HT-29 (cell line): ENCODE measurements at places on chromosomes 1 and 21. TPM values are rescaled to one million over a fixed set of nuclear protein-coding genes. Genes with fewer than 3 reads are reported as not detected.

- DNase-seq: no peak
Measured at GRCh38 chr1:117094841-117095604, 26.5 kb downstream of the TRIM45 start.

DNA sequence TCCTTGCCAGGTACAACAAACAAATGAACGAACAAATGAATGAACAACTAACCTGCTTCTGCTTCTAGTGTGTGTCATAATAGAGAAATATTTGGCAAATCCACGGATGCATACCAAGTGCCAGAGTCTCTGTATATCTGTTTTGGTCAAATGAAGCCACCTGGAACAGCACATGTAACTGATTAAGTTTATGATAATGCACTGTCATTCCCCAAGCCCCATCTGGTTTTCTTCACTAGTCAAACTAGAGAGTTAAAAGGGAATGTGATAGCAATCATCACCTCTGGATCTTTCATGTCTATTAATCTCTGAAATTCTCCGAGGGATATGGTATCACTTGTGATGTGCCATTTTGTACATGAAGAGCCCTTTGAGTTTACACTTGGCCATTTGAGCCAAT, 21.0 kb upstream of the SCAF4 start:
- DNase-seq: no peak

GRCh38 chr1:114507513-114507912, 3.5 kb downstream of the TRIM33 start:
- DNase-seq: no peak

The SLAMF8 gene
- total RNA-seq: not detected in 2 replicates

GRCh38 chr1:8941906-8942305, 3.8 kb upstream of the CA6 start:
- DNase-seq: peak; percentile 12

The SPATA6 gene
- total RNA-seq: 0.29 and 2.1 TPM in 2 replicates

GRCh38 chr1:226737819-226738420, 1.2 kb downstream of the ITPKB start:
- DNase-seq: peak; percentile 60

GRCh38 chr1:35371506-35371905, 103.0 kb downstream of the ZMYM4 start:
- DNase-seq: no peak

The ELAVL4 gene
- total RNA-seq: not detected in 2 replicates

The TBX15 gene
- 0.03 TPM in 1 of 2 replicates, not detected in the other for total RNA-seq

DNA sequence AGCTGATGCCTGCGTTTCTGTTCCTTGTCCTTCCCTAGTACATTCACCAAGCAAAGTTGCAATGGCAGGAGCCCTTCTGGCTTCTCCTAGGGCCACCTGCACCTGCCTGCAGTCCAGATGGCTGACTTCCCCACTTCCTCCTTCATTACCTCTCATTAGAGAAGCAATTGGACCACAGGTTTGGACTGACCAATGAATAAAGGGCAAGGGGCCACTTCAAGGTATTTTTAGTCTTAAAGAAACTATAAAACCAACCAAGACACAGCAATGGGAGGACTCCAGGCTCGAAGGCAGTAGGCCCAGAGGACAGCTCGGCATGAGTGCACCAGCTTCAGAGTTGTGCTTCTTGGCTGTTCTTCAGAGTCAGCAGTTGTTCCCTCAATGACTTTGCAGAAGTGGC, 60.8 kb upstream of the ROR1 start:
- DNase-seq: no peak

- DNase-seq: no peak
Measured at GRCh38 chr1:39195166-39196111, 9.1 kb upstream of the MACF1 start.

DNA sequence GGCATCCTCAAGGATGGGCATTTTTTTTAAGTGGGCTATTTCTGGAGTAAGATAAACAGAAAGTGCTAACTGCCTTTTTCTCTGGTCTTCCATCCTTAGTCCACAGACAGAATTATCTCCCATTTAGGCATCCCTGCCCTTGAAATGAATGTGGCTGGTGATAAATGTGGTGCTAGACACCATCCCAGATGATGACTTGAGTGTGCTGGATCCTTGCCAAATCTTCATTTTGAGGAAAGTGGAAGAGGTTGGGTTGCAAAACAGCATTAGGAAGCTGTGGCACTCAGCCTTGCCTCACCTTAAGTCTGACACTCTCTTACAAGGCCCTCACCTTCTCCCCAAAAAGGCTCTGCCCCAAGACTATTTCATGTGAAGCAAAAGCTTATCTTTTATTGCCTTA, 19.2 kb downstream of the MAB21L3 start:
- DNase-seq: no peak

The TEX38 gene
- 0.20 TPM in 1 of 2 replicates, not detected in the other for total RNA-seq

The OPRD1 gene
- under 0.01 and 0.03 TPM in 2 replicates for total RNA-seq

DNA sequence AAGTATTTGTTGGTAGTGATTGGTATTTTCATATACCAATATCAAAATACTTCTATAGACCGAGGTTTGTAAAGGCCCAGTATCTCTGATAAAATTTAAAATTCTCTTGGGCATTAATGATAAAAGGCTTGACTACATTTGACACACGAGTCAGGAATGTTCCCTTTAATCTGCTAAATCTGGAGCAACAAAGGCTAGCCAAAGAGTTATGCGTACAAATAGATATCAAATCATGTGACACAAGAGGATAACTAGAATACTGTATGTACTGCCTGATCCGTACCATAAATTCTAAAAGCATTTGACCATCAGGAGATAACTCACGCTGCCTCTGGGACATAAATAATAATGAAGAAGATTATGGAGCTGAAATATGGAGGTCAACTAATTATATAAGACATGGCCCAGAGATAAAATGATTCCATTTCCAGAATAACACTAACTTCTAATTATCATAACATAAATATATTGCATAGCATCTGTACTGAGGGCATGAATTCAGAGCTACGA, 64.2 kb upstream of the SH3GLB1 start:
- no peak for DNase-seq

- DNase-seq: peak; percentile 7
Measured at GRCh38 chr1:77134359-77134758, 84.9 kb downstream of the PIGK start.

DNA sequence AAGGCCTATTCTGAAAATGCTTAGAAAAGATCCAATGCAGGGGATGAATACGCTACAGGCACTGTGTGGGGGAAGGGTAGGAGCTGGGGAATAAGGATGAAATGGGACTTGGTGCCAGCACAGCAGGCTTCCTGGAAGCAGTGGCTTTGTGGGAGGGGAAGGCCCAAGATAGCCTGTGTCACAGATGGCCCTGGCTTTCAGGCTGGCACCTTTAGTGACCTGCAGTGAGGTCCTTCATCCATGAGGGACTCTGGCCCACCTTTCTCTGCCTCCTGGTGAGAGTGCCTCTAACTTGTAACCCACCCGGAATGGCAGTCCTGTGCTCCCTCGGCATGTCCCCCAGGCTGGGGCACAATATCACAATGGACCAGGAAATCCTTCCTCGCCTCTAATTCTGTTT, 919 bp downstream of the CHI3L1 start:
- DNase-seq: no peak

GRCh38 chr1:53316766-53317581, 10.9 kb downstream of the LRP8 start:
- no peak for DNase-seq

- DNase-seq: no peak
Measured at GRCh38 chr1:12296623-12297022, 66.8 kb downstream of the VPS13D start.

GRCh38 chr1:74508449-74508848, 4.0 kb downstream of the LRRC53 start:
- no peak for DNase-seq

The S100A7 gene
- not detected in 2 replicates for total RNA-seq

DNA sequence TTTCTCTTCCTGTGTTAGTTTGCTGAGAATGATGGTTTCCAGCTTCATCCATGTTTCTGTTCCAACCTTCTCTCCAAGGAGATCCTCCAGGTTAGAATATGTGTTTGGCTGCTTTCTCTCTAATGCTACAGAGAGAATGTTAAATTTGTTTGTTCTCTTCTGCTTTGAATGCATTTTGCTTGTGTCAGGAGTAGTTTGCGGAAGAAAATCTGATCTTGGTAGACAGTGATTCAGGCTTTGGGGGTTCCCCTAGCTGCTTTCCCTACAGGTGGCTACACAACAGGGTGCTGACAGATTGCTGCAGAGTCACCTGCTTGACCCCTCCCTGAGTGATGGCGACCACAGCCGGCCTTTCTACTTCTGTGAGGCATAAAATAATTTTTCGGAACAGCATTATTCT, 41.8 kb downstream of the MACO1 start:
- DNase-seq: no peak

GRCh38 chr1:44660176-44660575, 14.1 kb downstream of the TMEM53 start:
- DNase-seq: peak; percentile 21

DNA sequence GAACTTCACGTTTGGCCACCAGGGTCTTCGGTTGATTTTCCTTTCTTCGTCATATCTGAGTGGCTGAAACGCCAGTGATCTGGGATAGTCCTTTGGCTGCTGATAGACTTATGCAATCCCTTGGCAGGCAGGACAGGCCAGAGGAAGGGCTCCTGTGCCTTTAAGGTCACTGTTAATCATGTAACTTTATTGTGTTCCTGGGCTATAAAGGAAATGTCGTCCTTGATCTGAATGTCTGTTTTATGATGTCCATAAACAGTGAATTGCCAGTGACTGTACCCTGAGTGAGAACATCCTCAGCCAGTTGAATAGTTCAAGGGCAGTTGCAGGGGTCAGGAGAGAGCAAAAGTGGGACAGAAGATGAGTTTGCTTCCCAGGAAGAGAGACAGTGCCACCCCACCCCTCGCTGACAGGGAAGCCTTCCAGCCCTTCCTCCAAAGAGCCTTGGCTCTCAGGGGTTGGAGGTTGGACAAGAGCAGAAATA, 68.0 kb downstream of the PDE9A start:
- peak; percentile 19 for DNase-seq

DNA sequence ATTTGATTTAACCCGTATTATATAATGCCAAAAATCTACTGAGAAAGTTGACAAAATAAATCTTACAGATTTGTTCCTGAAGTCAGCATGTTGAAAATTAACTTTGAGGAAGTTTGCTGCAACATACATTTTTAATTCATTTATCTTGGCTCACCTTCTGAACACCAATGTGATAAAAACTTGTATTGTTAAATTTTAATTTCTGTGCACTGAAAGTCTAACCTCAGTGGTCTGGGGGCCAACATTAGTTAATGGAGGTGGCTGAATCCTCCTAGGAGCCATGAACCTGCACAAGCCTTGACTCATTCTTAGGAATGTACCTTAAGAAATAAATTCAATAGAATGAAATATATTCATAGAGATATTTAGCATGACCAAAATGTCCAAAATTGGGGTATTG, 95.3 kb downstream of the ADSS2 start:
- DNase-seq: no peak

DNA sequence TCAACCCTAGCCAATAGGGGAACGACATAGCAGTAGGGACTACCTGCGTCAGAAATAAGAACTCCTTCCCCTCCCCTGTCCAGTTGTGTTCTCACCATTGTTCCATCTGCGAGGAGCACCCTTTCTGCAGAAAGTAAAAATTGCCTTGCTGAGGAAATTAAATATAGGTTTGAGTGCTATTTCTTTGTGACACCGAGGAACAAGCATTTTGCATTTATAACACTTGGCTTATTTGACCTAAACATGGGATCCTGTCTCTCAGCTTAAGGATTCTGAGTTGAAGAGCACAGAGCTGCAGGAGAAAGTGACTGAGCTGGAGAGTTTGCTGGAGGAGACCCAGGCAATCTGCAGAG, 10.7 kb upstream of the SH3BGRL3 start:
- no peak for DNase-seq

The C1QTNF12 gene
- total RNA-seq: 4.1 and 6.0 TPM in 2 replicates

The CATSPERE gene
- not detected in 2 replicates for total RNA-seq

The OSCP1 gene
- total RNA-seq: 1.1 and 2.0 TPM in 2 replicates

- no peak for DNase-seq
Measured at GRCh38 chr21:29788752-29789151, 151.0 kb downstream of the GRIK1 start.

DNA sequence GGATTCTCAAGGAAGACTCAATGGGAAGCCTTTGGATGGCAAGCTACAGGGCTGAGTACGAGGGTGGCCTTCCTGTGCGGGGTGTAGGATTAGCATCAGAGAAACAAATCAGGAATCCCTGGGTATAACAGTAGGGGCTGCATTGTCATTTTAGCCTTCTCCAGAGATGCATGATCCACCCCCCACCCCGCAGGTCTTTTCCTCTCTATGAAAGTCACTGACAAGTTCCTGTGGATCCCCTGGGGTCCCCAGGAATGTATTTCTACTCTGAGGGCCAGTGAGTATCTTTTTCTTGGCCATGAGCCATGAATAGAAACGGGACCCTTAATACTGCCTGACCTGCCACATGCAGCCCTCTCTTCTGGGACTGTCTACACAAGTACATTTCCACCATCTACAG, 473.0 kb upstream of the VAMP3 start:
- no peak for DNase-seq

The FBLIM1 gene
- total RNA-seq: 18.0 and 20.9 TPM in 2 replicates

The RHBG gene
- not detected in 2 replicates for total RNA-seq

DNA sequence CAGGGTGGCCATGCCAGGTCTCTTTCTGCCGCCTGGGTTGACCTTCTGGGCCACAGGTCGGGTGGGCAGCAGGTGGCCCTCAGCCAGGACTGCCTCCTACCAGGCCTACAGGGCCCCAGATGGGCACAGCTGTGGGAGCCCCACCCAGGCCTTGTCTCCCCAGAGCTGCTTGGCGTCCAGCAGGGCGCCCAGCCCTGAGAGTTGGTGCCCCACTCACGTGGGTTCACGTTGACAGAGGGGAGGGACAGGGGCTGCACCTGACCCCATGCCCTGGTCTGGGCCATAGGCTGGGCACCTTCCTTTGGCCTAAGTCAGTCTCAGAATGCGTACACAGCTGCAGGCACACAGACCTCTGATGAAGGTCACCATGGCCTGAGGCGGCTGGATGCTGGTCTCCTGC, 16.7 kb downstream of the PRDM16 start:
- no peak for DNase-seq

The CELF3 gene
- total RNA-seq: 0.08 and 0.97 TPM in 2 replicates

The FGR gene
- not detected in 2 replicates for total RNA-seq

The TACSTD2 gene
- total RNA-seq: 26.6 and 28.7 TPM in 2 replicates

The CD101 gene
- 0.05 and 0.33 TPM in 2 replicates for total RNA-seq

- peak; percentile 36 for DNase-seq
Measured at GRCh38 chr1:49229555-49229954, 452.9 kb upstream of the BEND5 start.

GRCh38 chr1:152735648-152736047, 22.2 kb upstream of the KPRP start:
- DNase-seq: peak; percentile 21
